DMS153 (cell line): ENCODE measurements at places on chromosomes 3 and 15.
A peak's percentile ranks its signal among the peaks of the same experiment; 100 is the strongest.

GRCh38 chr3:43629741-43630140, 7.9 kb upstream of the ANO10 start:
- no peak for DNase-seq

DNA sequence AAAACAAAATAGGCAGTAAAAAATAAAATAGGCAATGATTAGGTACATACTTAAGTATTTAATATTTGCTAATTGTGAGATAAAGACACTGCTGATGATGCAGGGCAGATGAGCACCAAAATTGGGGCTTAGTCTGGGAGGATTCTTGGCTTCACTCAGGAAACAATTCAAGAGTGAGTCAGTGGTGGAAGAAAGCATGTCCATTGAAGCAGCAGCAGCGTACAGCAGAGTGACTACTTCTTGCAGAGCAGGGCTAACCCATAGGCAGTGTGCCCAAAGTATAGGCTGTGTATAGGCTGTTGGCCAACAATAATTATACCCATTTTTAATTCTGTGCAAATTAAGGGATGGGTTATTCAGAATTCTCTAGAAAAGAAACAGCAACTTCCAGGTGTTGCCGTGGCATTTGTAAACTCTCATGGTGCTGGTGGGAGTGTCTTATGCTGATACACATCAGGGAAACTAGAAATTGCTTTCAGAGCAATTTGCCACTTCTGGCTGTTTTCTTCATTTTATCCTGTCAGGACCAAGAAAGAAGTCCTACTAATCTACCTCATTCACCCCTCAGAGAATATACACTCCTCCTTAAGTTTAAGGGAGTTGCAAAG, 317.3 kb upstream of the NAALADL2 start:
- DNase-seq = no peak

- DNase-seq = no peak
These were observed 12.2 kb downstream of the LRRK1 start for GRCh38 chr15:100931143-100931890.

GRCh38 chr3:100131241-100131640, 16.9 kb upstream of the FILIP1L start:
- DNase-seq = no peak

GRCh38 chr3:156174229-156174847, 54.0 kb downstream of the KCNAB1 start:
- peak; percentile 32 for DNase-seq

GRCh38 chr3:95177096-95177495, 1114.2 kb downstream of the NSUN3 start:
- DNase-seq = no peak

GRCh38 chr3:72996121-72996472, 514 bp upstream of the PPP4R2 start:
- DNase-seq = no peak

DNA sequence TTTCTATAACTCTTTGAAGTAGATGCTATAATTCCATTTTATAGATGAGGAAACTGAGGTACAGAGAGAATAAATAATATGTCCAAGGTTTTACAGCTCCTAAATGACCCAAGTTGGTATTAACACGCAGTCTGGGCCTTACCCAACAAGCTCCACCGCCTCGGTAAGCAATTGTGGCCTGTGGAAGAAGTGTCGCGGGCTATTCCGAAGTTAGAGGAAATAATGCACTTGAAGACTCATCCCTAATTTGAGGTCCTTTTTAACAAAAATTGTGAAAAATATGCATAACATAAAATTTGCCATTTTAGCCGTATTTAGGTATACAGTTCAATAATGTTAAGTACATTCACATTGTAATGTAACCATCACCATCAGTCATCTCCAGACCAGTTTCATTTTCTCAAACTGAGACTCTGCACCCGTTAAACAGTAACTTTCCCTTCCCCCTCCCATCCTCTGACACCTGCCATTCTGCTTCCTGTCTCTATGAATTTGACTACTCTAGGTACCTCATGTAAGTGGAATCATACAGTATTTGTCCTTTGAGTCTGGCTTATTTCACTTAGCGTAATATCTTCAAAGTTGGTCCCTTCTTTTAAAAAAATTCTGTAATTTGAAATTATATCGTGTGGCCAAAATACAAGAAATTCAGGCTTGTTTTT, 18.2 kb downstream of the IDH3A start:
- DNase-seq = no peak

- DNase-seq = no peak
These were observed 241.6 kb upstream of the AZI2 start for GRCh38 chr3:28590216-28590615.

DNA sequence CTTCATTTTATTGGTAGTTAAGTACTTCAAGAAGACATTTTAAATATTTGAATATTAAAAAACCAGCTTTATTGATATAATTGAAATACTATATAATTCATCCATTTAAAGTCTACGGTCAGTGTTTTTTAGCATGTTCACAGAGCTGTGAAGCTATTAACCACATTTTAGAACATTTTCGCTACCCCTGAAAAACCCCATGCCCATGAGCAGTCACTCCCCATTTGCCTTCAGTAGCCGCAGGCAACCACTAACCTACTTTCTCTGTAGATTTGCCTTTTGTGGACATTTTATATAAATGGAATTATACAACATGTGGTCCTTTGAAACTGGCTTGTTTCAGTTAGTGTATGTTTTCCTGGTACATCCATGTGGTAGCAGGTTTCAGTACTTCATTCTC, 55.7 kb downstream of the GPR171 start:
- no peak for DNase-seq

DNA sequence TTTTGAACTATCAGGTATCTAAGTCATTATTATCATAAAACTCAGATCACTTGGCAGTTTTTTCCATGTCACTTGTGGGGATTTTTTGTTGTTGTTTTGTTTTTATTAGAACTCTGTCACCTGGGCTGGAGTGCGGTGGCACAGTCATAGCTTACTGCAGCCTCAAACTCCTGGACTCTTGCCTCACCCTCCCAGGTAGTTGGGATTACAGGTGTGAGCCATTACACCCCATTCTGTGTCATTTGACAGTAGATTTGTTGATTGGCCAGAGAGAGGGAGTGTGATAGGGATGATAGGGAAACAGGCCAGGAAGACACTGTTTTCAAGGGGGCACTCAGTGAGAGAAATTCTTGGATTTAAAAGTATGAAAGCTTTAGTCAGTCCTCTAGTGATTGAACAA, 54.7 kb upstream of the SCAANT1 start:
- no peak for DNase-seq

- no peak for DNase-seq
These were observed 5.6 kb downstream of the SLC25A38 start for GRCh38 chr3:39388741-39389248.

- DNase-seq = no peak
These were observed 220.3 kb downstream of the CACNA2D3 start for GRCh38 chr3:54342676-54343075.
